ENCODE measurements at places on chromosomes 2 and 18. TPM values are rescaled to one million over a fixed set of nuclear protein-coding genes. Genes with fewer than 3 reads are reported as not detected.

GRCh38 chr2:13711154-13711553 lies 921.4 kb upstream of the LRATD1 start:
- DNase-seq: no peak

GRCh38 chr2:157488877-157489276 lies 45.0 kb upstream of the CYTIP start:
- DNase-seq: peak; percentile 28

PRKAG3 gene
- total RNA-seq: not detected

STK39 gene
- 13.8 TPM for total RNA-seq

GRCh38 chr2:85330839-85331636 lies 3.2 kb upstream of the TGOLN2 start:
- no peak for DNase-seq

GRCh38 chr2:223314811-223315210 lies 262.8 kb downstream of the KCNE4 start:
- no peak for DNase-seq

AGXT gene
- not detected for total RNA-seq

PLEKHH2 gene
- total RNA-seq: 0.93 TPM

DNA sequence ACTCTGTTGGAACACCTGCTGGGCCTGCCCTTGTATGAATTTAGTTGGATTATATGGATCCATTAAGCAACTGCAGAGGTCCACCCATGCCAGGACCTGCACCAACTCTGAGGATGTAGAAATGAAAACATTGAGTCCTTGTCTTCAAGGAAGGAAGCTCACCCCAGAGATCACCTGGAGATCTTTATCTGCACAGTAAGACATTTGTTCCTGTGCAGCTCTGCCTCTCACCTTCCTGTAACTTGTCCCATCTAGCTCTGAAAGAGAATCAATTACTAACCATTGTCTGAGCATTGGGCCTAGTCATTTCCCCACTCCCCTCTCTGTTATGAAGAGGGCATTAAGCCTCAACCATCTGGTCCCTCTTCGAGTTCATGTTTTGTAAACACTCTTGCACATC lies 105.2 kb upstream of the YWHAQ start:
- no peak for DNase-seq

DNA sequence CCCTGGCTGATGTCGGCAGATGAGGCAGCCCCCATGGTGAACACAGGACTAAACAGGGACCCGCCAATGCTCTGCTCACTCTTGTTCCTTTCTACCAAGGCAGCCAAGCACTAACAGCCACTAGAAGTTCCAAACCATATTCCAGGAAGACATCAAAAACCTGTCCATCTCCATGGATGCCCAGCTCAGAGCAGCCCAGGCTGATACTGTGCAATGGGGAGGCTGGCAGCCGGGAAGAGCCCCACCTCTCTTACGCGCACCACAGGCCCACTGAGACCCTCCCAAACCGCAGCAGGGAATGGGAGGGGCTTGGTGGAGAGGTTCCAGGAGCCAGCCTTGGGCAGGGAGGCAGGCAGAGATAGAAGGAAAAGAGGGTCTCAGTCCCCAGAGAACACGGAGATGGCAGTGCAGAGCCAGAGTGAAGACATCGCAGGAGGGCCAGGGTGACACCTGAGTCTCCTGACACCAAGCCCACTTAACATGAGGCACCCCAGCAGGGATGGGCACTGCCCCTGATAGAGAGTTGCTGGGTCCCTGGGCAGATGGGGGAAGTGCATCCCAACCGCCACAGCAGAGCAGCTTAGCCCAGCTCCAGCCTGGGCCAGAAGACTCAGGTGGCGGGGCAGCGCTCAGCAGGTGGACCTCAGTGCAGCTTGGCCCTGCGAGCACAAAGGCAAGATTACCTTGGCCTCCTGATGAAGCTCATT lies 3.4 kb downstream of the HS6ST1 start:
- DNase-seq: no peak

CFAP210 gene
- total RNA-seq: not detected

ASXL3 gene
- total RNA-seq: not detected

GRCh38 chr2:102888514-102888913 lies 126.7 kb downstream of the TMEM182 start:
- DNase-seq: no peak

C2orf92 gene
- total RNA-seq: 5.3 TPM

DNA sequence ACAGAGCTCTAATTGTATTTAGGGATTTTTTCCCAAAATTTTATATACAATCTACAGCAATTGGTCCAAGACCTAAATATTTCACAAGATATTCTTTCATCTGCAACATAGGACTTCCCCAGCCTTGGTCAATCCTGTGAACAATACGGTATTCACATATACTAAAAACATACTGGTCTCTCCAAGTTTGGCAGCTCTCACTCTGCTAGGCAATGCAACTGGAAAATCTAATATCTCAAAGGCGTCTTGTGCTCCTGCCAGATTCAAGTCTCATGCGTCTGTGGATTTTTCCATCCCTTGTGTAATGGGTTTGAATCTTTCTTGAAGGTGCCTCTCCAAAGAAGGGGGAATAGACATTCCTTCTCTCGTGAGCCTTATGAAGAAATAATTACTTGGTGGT lies 27.4 kb upstream of the MBOAT2 start:
- peak; percentile 50 for DNase-seq

GCG gene
- not detected for total RNA-seq

GRCh38 chr2:206084439-206084869 lies 1.5 kb downstream of the INO80D start:
- DNase-seq: peak; percentile 93

DNA sequence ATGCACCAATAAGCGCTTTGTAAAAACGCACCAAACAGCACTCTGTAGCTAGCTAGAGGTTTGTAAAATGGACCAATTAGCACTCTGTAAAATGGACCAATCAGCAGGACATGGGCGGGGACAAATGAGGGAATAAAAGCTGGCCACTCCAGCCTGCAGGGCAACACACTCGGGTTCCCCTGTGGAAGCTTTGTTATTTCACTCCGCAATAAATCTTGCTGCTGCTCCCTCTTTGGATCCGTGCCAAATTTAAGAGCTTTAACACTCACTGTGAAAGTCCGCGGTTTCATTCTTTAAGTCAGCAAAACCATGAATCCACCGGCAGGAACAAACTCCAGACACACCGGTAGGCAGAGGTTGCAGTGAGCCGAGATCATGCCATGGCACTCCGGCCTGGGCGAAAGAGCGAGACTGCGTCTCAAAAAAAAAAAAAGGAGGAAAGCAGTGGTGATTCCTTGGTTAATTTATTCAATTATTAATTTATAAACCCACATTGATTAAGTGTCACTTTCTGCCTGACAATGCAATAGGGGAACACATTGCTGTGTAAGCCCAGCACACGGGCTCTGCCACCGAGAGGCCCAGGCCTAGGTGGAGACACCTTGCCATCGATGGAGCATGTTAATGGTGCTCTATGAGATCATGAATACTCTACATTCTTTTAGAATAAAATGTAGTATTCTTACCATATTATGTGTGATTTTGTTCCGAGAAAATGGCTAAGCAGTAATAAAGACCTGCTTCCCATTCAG lies 687.6 kb upstream of the HS6ST1 start:
- DNase-seq: no peak

- no peak for DNase-seq
Measured at GRCh38 chr2:225457482-225457881, 58.0 kb downstream of the NYAP2 start.

C1QL2 gene
- total RNA-seq: not detected

- DNase-seq: no peak
Measured at GRCh38 chr2:105834931-105835330, 90.2 kb downstream of the NCK2 start.

ZNF519 gene
- total RNA-seq: 5.3 TPM

GRCh38 chr18:24530630-24531111 lies 70.2 kb downstream of the HRH4 start:
- peak; percentile 72 for DNase-seq

HRH4 gene
- 0.10 TPM for total RNA-seq

DNA sequence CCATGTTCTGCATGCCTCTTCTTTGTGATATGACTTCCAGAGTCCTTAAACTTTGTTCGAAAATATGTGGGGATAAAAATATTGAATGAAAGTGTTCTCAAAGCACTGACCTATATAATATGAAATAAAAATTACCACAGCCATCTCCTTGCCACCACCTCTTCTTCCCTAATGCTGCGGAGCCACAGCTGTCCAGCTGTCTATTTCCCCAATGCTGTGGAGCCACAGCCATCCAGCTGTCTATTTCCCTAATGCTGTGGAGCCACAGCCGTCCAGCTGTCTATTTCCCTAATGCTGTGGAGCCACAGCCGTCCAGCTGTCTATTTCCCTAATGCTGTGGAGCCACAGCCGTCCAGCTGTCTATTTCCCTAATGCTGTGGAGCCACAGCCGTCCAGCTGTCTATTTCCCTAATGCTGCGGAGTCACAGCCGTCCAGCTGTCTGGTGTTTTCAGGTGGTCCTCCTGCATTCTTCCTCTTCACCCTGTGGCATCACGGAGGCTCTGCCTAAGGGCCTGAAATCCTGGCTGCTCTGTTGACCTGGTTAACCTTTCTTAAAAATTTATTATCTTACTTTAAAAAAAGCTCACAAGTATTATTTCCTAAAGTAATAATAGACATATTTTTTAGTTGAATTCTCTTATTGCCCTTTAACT lies 266.1 kb upstream of the MEX3C start:
- DNase-seq: no peak

DNA sequence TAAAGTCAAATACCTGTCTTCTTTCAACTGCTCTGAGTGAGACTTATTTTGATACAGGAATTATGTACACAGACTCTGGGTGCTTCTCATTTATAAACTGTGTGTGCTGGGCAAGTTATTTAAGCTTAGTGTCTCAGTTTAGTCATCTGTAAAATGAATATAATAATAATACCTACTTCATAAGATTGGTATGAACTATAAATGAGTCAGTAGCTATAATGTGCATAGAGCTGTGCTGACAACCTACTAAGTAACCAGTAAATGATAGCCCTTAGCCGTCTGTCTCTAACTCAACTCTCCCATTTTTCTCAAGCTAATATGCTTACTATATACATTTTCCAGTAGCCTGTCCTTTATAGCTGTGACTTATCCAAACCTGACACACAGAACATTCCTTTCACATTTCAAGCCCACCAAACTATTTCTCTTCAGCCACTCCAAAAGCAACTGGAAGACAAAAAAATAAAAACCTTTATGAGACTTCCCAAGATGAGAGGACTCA lies 319.8 kb downstream of the ETAA1 start:
- DNase-seq: no peak

- DNase-seq: no peak
Measured at GRCh38 chr18:32371384-32371783, 99.3 kb downstream of the GAREM1 start.

GRCh38 chr2:176002688-176003210 lies 682 bp upstream of the LNPK start:
- DNase-seq: peak; percentile 23

DNA sequence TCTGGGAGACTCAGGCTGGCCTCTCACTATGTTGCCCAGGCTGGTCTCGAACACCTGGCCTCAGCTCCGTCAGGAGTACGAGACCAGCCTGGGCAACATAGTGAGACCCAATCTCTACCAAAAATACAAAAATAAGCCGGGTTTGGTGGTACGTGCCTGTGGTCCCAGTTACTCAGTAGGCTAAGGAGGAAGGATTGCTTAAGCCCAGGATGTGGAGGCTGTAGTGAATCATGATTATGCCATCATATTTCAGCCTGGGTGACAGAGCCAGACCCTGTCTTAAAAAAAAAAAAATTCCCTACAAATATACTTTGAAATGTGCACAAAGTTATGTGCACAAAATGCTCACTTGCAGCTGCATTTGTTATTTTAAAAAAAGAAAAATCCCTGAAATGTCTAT lies 26.3 kb upstream of the AGAP1 start:
- peak; percentile 80 for DNase-seq

RHBDD1 gene
- 75.2 TPM for total RNA-seq

GRCh38 chr18:66916834-66917233 lies 312.9 kb upstream of the CDH19 start:
- DNase-seq: peak; percentile 35

- DNase-seq: no peak
Measured at GRCh38 chr2:241157841-241158545, 7.7 kb downstream of the PPP1R7 start.

SERPINB4 gene
- not detected for total RNA-seq

HTR2B gene
- not detected for total RNA-seq

IL36A gene
- total RNA-seq: not detected

DNA sequence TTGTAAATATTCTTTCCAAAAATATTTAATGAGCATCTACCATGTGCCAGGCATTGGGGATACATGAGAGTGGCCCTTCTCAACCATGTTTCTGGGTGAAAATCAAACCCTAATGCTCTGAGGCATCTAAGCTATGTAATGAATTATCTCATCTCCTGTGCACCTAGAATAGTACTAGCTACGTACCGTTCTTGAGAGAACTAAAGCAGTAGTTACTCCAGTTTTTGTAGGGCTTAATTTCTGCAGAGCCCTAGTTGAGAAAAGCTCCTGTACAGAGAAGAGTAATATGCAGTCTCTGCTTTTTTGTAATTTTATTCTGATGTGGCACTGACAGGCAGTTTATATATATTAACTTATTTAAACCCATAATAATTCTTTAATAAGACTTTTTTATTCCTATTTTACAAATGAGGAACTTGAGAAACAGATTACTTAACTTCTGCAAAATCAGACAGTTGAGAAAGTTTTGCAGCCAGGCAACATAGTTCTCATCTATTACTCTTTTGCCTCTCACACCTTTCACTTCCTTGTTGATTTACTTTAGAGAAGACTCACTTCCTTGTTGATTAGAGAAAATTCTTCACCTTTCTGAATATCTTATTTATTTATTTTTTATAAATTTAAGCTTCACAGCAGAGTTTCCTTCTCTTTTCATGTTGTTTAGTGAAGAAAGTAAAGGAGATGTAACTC lies 3.1 kb downstream of the SPOPL start:
- DNase-seq: no peak

- no peak for DNase-seq
Measured at GRCh38 chr18:54316071-54316820, 41.4 kb downstream of the STARD6 start.

- no peak for DNase-seq
Measured at GRCh38 chr2:236464140-236464539, 105.5 kb upstream of the ACKR3 start.

- DNase-seq: no peak
Measured at GRCh38 chr2:237081596-237081995, 4.1 kb upstream of the COPS8 start.

DNA sequence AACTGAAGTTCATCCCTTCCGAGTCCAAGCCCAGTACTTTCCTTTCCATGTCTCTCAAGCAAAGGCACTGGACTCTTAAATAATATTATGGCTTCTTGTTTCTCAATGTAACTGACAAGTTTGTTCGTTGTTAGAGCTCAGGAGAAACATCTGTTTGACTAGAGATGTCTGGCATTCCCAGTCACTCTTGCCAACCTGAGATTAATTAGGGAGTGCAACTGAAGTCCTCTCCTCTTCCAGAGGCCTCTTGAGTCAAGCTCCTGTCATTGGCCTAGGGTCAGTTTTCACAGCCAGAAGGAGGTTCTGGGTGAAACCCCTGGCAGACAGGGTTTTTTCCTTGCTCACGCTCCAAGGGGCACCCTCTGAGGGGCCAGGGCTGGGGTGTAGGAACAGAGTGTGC lies 196.1 kb downstream of the AGPS start:
- DNase-seq: no peak

KCNE4 gene
- not detected for total RNA-seq

Data from MCF 10A (cell line).